Suprapubic skin (tissue), 4 donors: ENCODE measurements at places on chromosomes 1 and 21. TPM values are rescaled to one million over a fixed set of nuclear protein-coding genes. Genes with fewer than 3 reads are reported as not detected.

- no peak for DNase-seq
- H3K27me3 ChIP-seq, result no peaks in the 10 kb centered on the region
- H3K36me3 ChIP-seq, result no peaks in the 10 kb centered on the region
- H3K4me3 ChIP-seq, result no peak overlapping the region
- H3K4me1 ChIP-seq, result no peaks in the 10 kb centered on the region
Measured at GRCh38 chr1:164256456-164256855, 302.5 kb upstream of the PBX1 start.

LIN28A gene
- not detected for total RNA-seq

- peaks cover 68% of the 10 kb centered on the region for H3K4me1 ChIP-seq
- no peak within 1 kb of the TSS for H3K27ac ChIP-seq
- no peak within 1 kb of the TSS for H3K4me3 ChIP-seq
- peaks cover 100% of the 10 kb centered on the region for H3K27me3 ChIP-seq
- H3K36me3 ChIP-seq, result no peaks in the 10 kb centered on the region
Measured at GRCh38 chr21:33025489-33026442, at the start of gene OLIG2. Gene OLIG2 (plus strand): TSS chr21:33025935. CDS start chr21:33026863, 928 bp downstream.

SRGAP2C gene
- total RNA-seq, result 38.9 TPM

GRCh38 chr1:25848531-25848930, 10.7 kb downstream of the AUNIP start:
- no peak overlapping the region for H3K27ac ChIP-seq
- no peak for DNase-seq
- no peaks in the 10 kb centered on the region for H3K27me3 ChIP-seq

- no peak for DNase-seq
- H3K4me1 ChIP-seq, result no peaks in the 10 kb centered on the region
- peaks cover 5% of the 10 kb centered on the region for H3K27me3 ChIP-seq
- no peak overlapping the region for H3K27ac ChIP-seq
- no peaks in the 10 kb centered on the region for H3K36me3 ChIP-seq
Measured at GRCh38 chr1:4488018-4488417, 166.4 kb upstream of the AJAP1 start.

GRCh38 chr1:206117151-206117948, at the start of gene AVPR1B:
Gene AVPR1B (minus strand): TSS chr1:206117388. CDS start chr1:206116890, 498 bp downstream.
- DNase-seq, result no peak
- peaks cover 20% of the 10 kb centered on the region for H3K4me1 ChIP-seq
- peak within 1 kb of the TSS; percentile 52 for H3K4me3 ChIP-seq
- no peak within 1 kb of the TSS for H3K27ac ChIP-seq
- no peaks in the 10 kb centered on the region for H3K36me3 ChIP-seq

NAV1 gene
- 30.3 TPM for total RNA-seq

- H3K27ac ChIP-seq, result peak overlapping the region; percentile 83
- no peak for DNase-seq
- H3K4me1 ChIP-seq, result peaks cover 68% of the 10 kb centered on the region
- H3K27me3 ChIP-seq, result no peaks in the 10 kb centered on the region
- no peaks in the 10 kb centered on the region for H3K36me3 ChIP-seq
- H3K4me3 ChIP-seq, result peak overlapping the region; percentile 54
Measured at GRCh38 chr1:41662765-41663437, 178.4 kb upstream of the EDN2 start.

TMEM52 gene
- 3.1 TPM for total RNA-seq

NSL1 gene
- total RNA-seq, result 40.7 TPM

OR2G6 gene
- total RNA-seq, result 0.98 TPM
